Tibial artery (tissue), 4 donors: ENCODE measurements at places on chromosomes 4 and X.

GRCh38 chrX:108701633-108702032 lies 34.7 kb downstream of the IRS4 start:
- DNase-seq, result no peak

- no peak for DNase-seq
These were observed 392.3 kb upstream of the GALNT7 start for GRCh38 chr4:172776203-172776861.

DNA sequence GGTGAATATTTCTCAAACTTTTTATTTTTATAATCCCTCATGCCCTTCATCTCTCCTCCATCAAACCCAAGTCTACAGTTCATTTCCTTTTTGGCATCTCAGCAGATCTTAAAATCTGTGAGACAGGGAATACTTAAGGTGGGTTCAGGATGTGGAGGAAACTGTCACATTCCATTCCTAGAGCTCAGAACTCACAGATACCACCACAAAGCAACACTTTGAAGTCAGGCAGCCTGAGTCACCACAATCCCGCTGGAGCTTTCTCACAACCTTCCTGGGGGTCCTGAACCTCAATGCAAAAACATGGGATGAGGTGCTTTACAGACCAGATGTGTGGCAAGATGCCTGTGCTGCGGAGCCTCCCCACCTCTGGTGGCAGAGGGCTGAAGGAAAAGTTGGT lies 63.2 kb downstream of the HHIP start:
- DNase-seq, result no peak

DNA sequence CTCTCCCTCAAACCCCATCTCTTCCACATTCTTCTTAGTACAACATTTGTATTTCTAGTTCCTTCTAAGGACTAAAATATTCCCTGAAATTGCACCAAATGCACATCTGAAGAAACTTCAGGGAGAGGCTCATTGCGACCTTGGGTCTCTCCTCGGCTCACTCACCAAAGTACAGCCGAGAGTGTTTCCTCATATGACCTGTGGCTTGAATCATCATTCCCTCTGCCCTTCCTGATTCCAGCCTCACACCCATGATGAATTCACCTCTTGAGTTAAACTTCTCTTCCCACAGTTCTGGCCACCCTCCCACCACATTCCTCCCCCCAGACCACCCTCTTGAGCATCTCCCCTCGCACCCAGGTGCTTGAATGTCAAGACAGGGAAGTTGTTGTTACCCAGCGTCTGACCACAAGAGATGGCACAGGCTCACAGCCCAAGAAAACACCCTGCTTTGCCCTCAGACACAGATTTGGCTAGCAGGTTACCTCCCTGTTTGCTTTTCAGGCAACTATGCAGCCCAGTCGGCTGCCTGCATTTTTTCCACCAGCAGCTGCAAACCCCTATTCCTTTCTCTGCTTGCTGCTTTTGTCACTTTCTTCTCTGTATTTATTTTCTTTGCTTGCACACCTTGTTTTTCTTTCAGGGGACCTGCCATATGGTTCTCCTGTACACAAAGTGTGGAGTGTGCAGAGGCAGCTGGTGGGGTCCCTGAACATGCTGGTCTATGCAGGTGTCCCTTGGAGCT lies 214.8 kb downstream of the SPATA18 start:
- no peak for DNase-seq

GRCh38 chr4:24413311-24413784 lies 171.0 kb downstream of the DHX15 start:
- no peak for DNase-seq

GRCh38 chr4:5750946-5751665 lies 40.1 kb downstream of the EVC start:
- DNase-seq, result no peak

- DNase-seq, result no peak
These were observed 72.4 kb downstream of the FBXO8 start for GRCh38 chr4:174210952-174211490.

GRCh38 chr4:103915224-103915869 lies 195.6 kb upstream of the TACR3 start:
- no peak for DNase-seq

DNA sequence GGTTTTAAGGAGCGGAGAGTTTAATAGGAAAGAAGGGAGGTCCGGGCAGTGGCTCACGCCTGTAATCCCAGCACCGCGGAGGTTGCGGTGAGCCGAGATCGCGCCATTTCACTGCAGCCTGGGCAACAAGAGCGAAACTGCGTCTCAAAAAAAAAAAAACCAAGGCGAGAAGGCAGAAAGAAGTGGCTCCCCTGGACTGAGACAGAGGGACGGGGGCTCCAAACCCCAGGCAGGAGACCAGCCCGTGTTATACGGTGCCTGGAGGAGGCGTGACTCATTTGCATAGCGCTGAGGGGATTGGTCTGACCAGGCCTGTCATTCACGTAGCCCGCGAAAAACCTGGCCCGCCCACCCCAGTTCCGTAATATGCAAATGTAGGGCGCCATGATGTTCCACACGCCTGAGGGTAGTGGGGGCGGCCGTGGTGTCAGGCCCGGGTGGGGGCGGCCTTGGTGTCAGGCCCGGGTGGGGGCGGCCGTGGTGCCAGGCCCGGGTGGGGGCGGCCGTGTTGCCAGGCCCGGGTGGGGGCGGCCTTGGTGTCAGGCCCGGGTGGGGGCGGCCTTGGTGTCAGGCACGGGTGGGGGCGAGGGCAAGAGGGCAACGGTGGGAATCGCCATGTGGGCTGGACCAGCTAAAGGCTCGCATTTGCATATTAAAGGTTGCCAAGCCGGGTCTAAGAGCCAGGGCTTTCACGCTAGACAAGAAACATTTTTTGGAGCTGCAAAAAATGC lies 2.1 kb downstream of the PLCXD1 start:
- DNase-seq, result peak; percentile 92

GRCh38 chrX:2533424-2533823 lies 32.6 kb upstream of the DHRSX start:
- DNase-seq, result no peak

- DNase-seq, result no peak
These were observed 3.6 kb downstream of the NEIL3 start for GRCh38 chr4:177313263-177313662.

DNA sequence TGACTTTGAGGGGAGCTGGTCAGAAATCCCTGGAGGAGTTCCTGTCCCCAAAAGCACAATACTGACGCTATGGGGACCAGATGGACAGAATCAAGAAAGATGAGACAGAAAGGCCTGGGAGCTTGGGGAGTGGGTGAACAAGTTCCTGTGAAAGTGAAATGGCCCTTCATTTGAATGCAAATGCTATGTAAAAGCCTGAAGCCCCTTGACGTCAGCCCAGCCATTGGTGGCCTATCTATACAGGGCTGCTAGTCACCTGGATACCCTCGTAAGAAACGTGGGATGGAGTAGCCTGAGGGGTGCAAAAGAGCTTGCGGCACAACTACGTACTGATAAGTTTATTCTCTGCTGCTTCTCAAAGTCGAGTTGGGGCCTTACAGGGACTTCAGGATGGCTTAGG lies at the start of gene CDX4:
Gene CDX4, plus strand, starts transcription at position 223 of the 400 bp plus-strand sequence. CDS start 201 bp downstream, outside the sequence.
- no peak for DNase-seq

DNA sequence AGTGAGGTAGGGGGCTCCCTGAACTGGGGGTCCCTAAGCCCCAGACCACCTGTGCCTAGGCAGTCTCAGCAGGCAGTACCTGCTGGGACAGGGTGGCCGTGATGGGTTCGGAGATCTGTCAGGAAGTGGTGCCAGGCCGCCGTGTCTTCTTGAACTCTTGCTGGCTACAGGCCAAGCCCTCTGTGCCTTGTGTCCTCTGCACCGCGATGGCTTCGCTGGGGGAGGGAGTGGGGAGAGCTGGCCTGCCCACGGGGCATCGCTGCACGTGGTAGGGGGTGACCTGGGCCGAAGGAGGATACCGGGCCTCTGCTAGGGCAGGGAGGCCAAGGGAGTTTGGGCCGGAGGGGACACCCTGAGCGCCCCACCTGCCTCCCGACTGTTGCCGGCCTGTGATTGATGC lies 96.7 kb upstream of the NKX1-1 start:
- DNase-seq, result peak; percentile 9

DNA sequence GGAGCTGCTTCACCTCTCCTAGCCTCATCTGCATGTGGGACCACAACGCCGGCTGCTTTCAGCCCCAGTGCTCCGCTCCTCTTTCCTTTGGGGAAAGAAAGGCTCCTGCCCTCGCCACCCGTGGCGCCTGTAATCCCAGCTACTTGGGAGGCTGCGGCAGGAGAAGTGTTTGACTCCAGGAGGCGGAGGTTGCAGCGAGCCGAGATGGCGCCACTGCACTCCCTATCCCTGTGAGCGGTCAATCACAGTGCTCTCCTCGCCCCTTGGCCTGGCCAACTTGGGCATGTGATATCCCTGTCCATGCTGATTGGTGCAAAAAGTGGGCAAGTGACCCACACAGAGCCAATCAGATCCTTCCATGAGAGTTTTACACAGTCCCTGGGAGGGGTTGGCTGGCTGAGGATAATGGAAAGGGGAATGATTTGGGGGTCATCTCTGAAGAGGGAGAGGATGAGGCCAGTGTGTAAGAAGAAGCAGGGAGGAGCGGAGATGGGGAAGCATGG lies 56.2 kb downstream of the WFS1 start:
- DNase-seq, result no peak

DNA sequence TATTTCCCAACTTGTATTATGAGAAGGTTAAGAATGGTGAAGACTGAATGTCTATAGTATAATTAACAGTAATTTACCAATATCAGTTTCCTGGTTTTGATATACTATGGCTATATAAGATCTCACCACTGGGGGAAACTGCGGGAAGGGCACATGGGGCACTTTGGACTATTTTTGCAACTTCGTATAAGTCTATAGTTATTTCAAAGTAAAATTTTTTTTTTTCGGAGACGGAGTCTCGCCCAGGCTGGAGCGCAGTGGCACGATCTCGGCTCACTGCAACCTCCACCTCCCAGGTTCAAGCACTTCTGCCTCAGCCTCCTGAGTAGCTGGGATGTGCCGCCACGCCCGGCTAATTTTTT lies 46.1 kb downstream of the CXorf58 start:
- no peak for DNase-seq

DNA sequence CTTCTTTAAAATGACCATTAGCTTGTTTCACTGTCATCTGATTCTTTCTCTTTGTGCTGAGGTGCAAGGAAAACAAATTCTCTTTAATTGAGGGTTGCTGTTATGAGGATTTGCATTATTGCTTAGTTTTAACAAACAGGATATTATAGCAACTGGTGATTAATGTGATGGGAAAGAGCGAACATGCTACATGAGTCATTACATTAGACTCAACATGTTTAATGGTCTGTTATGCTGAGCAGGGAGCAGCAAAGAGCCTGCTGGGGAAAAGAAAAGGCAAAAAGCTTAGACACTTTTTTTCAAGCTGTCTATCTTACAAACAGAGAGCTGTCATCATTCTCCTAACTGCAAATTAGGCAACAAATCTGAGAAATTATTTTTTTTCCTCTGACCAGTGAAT lies 230.5 kb upstream of the LCORL start:
- no peak for DNase-seq

- no peak for DNase-seq
These were observed 67.9 kb upstream of the SLC4A4 start for GRCh38 chr4:71270901-71271300.

DNA sequence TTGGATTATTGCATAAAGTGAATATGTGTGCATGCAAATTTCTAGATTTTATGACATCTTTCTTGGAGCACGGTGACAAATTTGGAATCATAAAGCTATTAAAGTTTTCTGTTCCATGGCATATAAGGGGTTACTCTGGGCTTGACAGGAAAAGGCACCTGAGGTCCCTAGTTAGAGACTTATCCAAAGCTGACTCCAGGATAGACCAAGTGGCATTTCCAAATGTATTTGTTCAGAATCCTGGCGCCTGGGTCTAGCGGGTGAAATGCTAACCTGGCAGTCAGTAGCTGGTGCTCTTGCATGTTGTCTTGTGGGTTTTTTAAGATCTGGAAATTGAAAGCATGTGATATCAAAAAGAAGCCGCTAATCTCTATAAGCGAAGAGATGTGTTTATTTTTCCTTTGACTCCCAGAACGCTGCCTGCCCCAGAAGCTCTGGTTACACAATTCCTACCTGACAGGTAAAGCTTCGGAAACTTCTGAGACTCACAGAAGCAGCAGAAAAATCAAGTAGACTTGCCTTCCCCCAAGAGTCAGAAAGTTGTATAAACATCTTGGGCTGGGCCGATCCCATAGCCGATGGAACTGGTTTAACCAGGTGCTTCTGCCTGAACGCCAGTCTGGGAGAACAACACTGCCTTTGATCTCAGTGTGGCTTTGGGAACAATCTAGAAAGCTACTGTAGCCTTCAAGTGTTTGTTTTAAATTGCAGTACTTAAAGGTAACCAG lies 12.9 kb upstream of the ZCCHC4 start:
- DNase-seq, result no peak

DNA sequence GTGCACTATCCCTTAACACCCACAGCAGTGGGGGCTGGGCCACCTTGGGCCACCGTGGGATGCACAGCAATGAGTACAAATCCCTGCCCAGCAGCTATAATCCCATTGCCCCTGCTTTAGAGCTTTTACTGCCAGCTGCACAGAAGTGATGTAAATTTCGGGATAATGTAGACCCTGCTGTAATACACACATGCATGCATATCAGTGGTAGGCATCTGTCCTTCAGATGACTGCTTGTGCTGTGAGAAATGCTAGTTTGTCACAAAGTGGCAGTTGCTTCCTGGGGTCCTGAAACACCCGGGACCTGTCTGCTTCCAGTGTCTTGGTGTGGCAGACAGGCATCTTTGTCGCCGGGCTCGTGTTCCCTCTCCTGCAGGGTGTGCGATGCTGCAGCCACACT lies 14.1 kb downstream of the NSG1 start:
- DNase-seq, result no peak
